ENCODE measurements at places on chromosomes 4 and X.
A peak's percentile ranks its signal among the peaks of the same experiment; 100 is the strongest.

- no peak overlapping the region for H3K4me3 ChIP-seq
- no peak for DNase-seq
- no peaks in the 10 kb centered on the region for H3K36me3 ChIP-seq
- no peak overlapping the region for H3K27ac ChIP-seq
- H3K4me1 ChIP-seq, result no peaks in the 10 kb centered on the region
Measured at GRCh38 chr4:52103319-52103718, 52.2 kb downstream of the SPATA18 start.

DNA sequence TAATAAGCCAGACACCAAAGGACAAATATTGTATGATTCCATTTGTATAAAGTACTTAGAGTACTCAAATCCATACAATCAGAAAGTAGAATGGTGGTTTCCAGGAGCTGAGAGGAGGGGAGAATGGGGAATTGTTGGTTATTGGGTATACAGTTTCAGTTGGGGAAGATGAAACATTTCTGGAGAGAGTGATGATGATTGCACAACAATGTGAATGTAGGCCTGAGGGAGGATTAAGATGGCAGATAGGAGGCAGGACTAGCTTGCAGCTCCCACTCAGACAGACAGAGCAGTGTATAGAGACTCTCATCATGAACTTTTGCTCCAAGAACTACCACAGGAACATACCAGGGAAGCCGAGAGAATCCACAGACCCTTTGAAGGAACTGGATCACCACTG is 75.7 kb upstream of the PAK3 start:
- no peak for DNase-seq
- no peaks in the 10 kb centered on the region for H3K36me3 ChIP-seq
- no peaks in the 10 kb centered on the region for H3K27me3 ChIP-seq
- no peak overlapping the region for H3K27ac ChIP-seq
- no peak overlapping the region for H3K4me3 ChIP-seq

DNA sequence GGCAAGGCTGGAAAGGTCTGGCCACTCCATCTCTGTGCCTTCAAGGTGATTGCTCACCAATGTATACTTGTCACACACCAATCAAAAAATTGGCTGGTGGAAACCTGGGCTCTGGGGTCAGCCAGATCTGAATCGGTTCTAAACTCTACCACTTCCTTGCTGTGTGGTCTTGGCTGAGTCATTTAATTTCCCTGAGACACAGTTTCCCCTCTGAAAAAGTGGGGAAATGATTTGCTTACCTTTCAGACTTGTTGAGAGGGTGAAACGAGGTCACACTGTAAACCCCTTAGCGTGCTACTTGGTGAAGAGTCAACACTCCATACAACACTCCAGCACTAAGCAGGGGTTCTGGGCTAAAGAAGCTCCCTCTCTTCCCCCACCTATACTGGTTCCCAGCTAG is 252.3 kb upstream of the ZIC3 start:
- H3K4me3 ChIP-seq, result no peak overlapping the region
- H3K27ac ChIP-seq, result no peak overlapping the region
- H3K4me1 ChIP-seq, result no peaks in the 10 kb centered on the region
- H3K36me3 ChIP-seq, result no peaks in the 10 kb centered on the region

DNA sequence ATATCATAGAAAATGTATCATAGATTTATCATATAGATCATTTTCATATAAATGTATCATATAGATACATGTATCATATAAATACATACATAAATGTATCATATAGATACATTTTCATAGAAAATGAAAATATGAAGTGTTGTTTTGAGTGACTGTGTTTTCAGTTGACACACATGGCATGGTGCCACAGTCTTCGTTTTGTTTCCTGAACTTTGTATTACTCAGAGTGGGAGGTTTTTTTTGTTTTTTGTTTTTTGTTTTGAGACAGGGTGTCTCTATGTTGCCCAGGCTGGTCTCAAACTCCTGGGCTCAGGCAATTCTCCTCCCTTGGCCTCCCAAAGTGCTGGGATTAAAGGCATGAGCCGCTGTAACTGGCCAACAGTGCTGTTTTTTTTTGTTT is 3.9 kb downstream of the RBM10 start:
- H3K4me3 ChIP-seq, result no peak overlapping the region
- no peaks in the 10 kb centered on the region for H3K4me1 ChIP-seq
- DNase-seq, result no peak
- H3K36me3 ChIP-seq, result no peaks in the 10 kb centered on the region

- H3K27ac ChIP-seq, result no peak overlapping the region
- H3K36me3 ChIP-seq, result no peaks in the 10 kb centered on the region
- DNase-seq, result peak; percentile 48
- H3K4me1 ChIP-seq, result peaks cover 6% of the 10 kb centered on the region
Measured at GRCh38 chr4:186201535-186202230, 10.3 kb downstream of the CYP4V2 start.

GRCh38 chr4:57424232-57424897 is 314.2 kb upstream of the IGFBP7 start:
- no peaks in the 10 kb centered on the region for H3K27me3 ChIP-seq
- no peaks in the 10 kb centered on the region for H3K36me3 ChIP-seq
- H3K27ac ChIP-seq, result no peak overlapping the region
- H3K4me3 ChIP-seq, result no peak overlapping the region

- no peak overlapping the region for H3K4me3 ChIP-seq
- H3K4me1 ChIP-seq, result no peaks in the 10 kb centered on the region
- no peaks in the 10 kb centered on the region for H3K27me3 ChIP-seq
- no peak for DNase-seq
- no peak overlapping the region for H3K27ac ChIP-seq
Measured at GRCh38 chrX:80206647-80207046, 192.1 kb downstream of the TBX22 start.

DNA sequence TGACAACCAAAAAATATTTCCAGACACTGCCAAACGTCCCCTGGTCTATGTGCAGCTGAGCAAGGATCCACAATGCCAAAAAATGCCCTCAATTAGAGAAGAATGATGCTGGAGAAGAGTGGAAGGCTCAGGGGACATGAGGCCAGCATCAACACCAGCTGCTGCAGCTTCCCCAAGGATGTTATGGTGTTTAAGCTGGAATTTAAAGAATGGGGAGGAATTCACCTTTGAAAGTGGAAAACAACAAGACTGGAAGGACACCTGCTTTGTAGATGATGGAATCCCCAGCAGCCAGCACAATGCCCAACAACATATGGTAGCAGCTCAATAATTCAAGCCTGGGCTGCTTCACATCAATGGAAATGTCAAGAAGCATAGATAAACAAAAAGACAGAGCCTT is 20.3 kb upstream of the SMPX start:
- H3K36me3 ChIP-seq, result no peaks in the 10 kb centered on the region
- no peak overlapping the region for H3K4me3 ChIP-seq
- H3K27me3 ChIP-seq, result no peaks in the 10 kb centered on the region
- no peak overlapping the region for H3K27ac ChIP-seq
- no peak for DNase-seq

- no peak overlapping the region for H3K4me3 ChIP-seq
- DNase-seq, result no peak
- H3K4me1 ChIP-seq, result no peaks in the 10 kb centered on the region
- no peaks in the 10 kb centered on the region for H3K36me3 ChIP-seq
- no peaks in the 10 kb centered on the region for H3K27me3 ChIP-seq
Measured at GRCh38 chrX:153416781-153417450, 5.6 kb downstream of the ZFP92 start.

DNA sequence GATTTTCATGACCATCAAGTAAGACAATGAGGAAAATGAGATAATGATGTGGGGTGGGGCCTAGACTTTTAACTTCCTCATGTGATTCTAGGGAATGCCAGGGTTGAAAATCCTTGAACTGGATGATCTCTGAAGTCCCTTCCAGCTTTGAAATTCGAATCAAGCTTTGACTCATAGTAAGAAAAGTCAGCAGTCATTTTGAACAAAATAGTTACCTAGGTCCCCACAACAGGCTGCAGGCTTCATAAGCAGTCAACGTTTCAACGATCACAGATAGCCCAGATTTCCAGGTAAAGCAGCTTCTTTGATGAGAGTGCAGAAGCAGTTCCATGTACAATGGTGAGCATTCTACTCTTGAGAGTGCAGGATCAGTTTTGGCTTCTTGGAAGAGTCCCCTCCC is 93.7 kb downstream of the GRIA3 start:
- no peak overlapping the region for H3K27ac ChIP-seq
- no peak for DNase-seq
- H3K4me3 ChIP-seq, result no peak overlapping the region
- no peaks in the 10 kb centered on the region for H3K27me3 ChIP-seq
- no peaks in the 10 kb centered on the region for H3K36me3 ChIP-seq

GRCh38 chr4:52212702-52213101 is 161.6 kb downstream of the SPATA18 start:
- no peak for DNase-seq
- no peaks in the 10 kb centered on the region for H3K4me1 ChIP-seq
- no peak overlapping the region for H3K4me3 ChIP-seq
- no peak overlapping the region for H3K27ac ChIP-seq

DNA sequence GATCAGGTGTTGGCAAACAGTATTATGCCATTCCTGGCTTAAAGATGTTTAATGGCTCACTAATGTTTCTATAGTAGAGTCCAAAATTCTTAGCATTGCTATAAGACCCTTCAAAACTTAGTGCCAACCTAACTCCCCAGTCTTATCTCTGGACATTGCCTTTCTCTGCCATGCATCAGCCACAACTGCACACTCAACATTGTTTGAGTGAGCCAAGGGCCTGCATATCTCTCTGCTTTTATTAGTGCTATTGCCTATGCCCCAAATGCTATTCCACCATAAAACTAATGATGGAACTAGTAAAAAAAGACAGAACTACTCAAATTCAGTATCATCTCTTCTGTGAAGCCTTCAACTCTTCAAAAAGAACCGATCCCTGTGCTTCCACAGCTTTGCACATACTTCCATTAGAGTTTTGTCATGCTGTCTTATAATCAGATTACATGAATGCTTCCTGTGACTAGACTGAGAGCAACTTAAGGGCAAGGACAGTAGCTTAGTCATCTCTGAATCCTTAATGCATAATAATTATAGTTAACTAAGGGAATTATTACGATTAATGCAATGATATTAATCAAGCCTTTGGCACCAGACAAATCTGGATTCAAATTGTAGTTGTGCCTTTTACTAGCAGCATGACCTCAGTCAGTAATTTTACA is 53.7 kb downstream of the CHM start:
- H3K36me3 ChIP-seq, result no peaks in the 10 kb centered on the region
- H3K4me3 ChIP-seq, result no peak overlapping the region
- no peaks in the 10 kb centered on the region for H3K4me1 ChIP-seq
- no peak for DNase-seq

DNA sequence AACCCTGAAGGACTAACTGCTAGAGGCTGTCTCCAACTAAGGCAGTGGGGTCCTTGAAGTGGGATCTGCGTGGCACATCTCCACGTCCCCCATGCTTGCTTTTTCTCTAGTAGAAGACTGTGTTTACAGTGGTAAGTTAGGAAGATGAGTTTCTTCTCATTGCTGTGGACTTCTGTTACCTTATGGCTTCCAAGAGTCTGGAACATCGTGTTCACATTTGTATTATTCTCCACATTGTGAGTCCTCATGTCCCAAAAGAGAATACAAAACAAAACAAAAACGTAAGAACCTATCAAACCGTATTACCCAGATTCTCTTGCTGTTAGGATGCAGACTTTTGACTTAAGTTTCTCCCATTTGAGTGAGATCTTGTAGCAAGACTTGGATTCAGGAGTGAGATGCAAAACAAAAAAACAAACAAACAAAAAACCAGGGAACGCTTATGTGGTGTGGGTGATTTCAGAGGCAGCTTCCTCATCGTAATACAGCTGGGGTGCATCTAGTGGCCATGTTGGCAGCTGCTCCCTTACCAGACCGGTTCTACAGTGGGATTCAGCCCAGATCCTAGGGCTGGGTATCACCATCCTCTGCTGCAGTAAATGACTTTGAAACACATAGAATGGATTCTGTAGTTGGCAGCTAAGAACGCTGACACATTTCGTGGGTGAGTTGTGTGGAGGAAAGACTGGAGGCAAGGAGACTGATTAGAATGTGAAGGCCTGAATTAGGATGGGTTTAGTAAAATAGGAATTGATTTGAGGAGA is 41.3 kb downstream of the TMEM131L start:
- H3K4me1 ChIP-seq, result peaks cover 35% of the 10 kb centered on the region
- H3K36me3 ChIP-seq, result no peaks in the 10 kb centered on the region
- H3K4me3 ChIP-seq, result no peak overlapping the region
- no peak overlapping the region for H3K27ac ChIP-seq
- H3K27me3 ChIP-seq, result no peaks in the 10 kb centered on the region

- no peak overlapping the region for H3K27ac ChIP-seq
- DNase-seq, result no peak
- peaks cover 7% of the 10 kb centered on the region for H3K4me1 ChIP-seq
- no peak overlapping the region for H3K4me3 ChIP-seq
- no peaks in the 10 kb centered on the region for H3K36me3 ChIP-seq
- H3K27me3 ChIP-seq, result no peaks in the 10 kb centered on the region
Measured at GRCh38 chrX:40102393-40103381, 4.9 kb upstream of the BCOR start.

- H3K36me3 ChIP-seq, result no peaks in the 10 kb centered on the region
- no peak overlapping the region for H3K27ac ChIP-seq
- H3K27me3 ChIP-seq, result no peaks in the 10 kb centered on the region
- DNase-seq, result no peak
- no peaks in the 10 kb centered on the region for H3K4me1 ChIP-seq
Measured at GRCh38 chr4:73735231-73735630, 5.1 kb upstream of the CXCL8 start.

GRCh38 chrX:2841537-2841936 is 12.8 kb downstream of the GYG2 start:
- H3K27me3 ChIP-seq, result no peaks in the 10 kb centered on the region
- H3K36me3 ChIP-seq, result no peaks in the 10 kb centered on the region
- H3K4me1 ChIP-seq, result no peaks in the 10 kb centered on the region
- H3K27ac ChIP-seq, result no peak overlapping the region
- no peak overlapping the region for H3K4me3 ChIP-seq

DNA sequence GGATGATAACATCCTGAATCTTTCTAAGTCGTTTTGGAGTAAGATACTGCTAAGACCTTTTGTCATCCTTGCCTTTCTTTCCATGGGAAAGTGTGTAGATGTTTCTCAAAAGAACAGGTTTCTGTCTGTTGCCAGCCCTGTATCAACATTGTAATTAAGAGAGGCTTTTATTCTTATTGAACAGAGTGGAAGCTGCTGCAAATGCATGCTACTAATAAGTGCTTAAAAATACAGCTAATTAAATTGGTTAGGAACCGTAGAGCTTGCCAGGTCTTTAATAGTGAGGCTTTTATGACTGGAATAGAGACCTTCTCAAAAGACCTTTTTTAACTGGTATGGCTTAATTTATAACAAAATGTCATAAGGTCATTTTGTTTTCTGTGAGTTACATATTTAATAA is 34.4 kb downstream of the INTU start:
- no peaks in the 10 kb centered on the region for H3K27me3 ChIP-seq
- no peak for DNase-seq
- H3K4me1 ChIP-seq, result no peaks in the 10 kb centered on the region
- no peak overlapping the region for H3K27ac ChIP-seq
- H3K4me3 ChIP-seq, result no peak overlapping the region
- H3K36me3 ChIP-seq, result no peaks in the 10 kb centered on the region

GRCh38 chrX:123561439-123562215 is 171.2 kb downstream of the THOC2 start:
- H3K4me3 ChIP-seq, result no peak overlapping the region
- DNase-seq, result no peak
- no peak overlapping the region for H3K27ac ChIP-seq
- no peaks in the 10 kb centered on the region for H3K4me1 ChIP-seq
- no peaks in the 10 kb centered on the region for H3K27me3 ChIP-seq

All from CD8-positive, alpha-beta memory T cell (primary cell).